GM23248 (cell line): ENCODE measurements at places on chromosomes 1 and 21. TPM values are rescaled to one million over a fixed set of nuclear protein-coding genes. Genes with fewer than 3 reads are reported as not detected.
A peak's percentile ranks its signal among the peaks of the same experiment; 100 is the strongest.

OPRD1 gene
- total RNA-seq, result not detected in 2 replicates

NLRP3 gene
- total RNA-seq, result 0.76 and 2.3 TPM in 2 replicates

DNA sequence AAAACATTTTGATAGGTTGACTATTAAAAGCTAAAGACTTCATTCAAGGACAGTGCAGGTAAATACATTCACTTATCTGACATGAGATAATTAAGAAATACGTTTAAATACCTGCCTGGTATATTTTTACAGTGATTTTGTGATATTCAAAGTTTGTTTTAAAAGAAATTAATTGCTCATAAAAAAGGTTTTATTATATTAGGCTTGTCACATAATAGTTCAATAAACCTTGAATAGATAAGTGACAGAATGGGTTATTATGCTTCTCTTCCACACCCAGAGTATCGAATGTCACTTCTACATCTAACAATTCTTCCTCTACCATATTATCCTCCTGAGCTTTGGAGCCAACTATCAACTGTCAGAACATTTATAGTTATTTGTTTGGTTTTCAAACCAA, 60.0 kb downstream of the LTN1 start:
- no peak for DNase-seq

GRCh38 chr1:77539519-77540142, 142.8 kb downstream of the ZZZ3 start:
- peak; percentile 90 for DNase-seq
